Left forelimb (tissue), 1 donor: ENCODE measurements at places on chromosomes 7 and 10.

DNA sequence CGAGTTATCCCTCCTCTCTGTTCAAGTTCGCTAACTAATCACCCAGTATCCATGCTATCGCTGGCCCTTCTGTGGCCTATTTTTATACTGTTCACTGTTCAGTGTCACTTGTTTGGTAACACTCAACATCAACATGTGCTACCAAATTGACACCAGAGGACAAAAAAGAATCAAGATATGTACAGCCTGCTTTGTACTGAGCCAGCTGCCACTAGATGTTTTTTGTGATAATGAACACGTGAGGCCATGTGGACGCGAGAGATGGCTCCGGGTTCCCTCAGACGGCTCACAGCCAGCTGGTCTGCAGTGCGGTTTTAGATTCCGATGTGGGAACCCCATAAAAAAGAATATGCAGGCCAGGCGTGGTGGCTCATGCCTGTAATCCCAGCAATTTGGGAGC lies 21.2 kb downstream of the CAV1 start:
- DNase-seq = no peak

DNA sequence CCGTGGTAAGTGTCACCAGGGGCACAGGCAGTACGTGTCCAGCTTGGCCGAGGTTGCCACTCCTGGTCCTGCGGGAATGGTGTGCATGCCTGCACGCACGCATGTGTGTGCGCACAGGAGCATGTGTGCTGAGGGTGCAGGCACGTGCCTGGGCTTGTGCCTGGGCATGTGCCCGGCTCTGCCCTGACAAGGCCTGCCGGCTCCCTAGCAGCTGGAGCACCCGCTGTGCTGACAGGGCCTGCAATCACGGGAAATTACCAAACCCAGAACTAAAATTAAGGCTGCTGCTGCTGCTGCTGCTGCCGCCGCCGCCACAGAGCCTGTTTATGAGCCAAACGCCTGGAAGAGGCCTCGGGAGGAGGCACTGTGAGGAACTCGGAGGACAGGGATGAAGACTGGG lies 28.7 kb downstream of the GHRHR start:
- DNase-seq = no peak

GRCh38 chr10:110222641-110223297 lies 15.4 kb downstream of the MXI1 start:
- DNase-seq = no peak

DNA sequence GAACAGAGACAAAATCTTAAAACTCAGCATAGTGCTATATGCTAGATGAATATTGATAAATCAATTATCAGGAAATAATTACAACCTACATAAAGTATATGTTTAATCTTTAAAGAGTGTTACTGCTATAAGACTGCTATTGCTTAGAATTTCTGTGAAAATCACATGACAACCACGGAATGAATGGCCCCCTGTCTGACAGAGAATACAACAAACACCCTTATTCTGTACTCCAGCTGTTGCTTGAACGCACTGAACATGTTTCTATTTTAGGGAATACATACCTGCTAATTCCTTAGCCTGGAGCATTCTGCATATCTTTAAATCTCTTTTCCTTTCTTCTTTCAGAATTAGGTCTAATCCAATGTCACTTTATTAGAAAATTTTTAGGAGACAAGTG lies 452.4 kb upstream of the PHF14 start:
- DNase-seq = no peak

DNA sequence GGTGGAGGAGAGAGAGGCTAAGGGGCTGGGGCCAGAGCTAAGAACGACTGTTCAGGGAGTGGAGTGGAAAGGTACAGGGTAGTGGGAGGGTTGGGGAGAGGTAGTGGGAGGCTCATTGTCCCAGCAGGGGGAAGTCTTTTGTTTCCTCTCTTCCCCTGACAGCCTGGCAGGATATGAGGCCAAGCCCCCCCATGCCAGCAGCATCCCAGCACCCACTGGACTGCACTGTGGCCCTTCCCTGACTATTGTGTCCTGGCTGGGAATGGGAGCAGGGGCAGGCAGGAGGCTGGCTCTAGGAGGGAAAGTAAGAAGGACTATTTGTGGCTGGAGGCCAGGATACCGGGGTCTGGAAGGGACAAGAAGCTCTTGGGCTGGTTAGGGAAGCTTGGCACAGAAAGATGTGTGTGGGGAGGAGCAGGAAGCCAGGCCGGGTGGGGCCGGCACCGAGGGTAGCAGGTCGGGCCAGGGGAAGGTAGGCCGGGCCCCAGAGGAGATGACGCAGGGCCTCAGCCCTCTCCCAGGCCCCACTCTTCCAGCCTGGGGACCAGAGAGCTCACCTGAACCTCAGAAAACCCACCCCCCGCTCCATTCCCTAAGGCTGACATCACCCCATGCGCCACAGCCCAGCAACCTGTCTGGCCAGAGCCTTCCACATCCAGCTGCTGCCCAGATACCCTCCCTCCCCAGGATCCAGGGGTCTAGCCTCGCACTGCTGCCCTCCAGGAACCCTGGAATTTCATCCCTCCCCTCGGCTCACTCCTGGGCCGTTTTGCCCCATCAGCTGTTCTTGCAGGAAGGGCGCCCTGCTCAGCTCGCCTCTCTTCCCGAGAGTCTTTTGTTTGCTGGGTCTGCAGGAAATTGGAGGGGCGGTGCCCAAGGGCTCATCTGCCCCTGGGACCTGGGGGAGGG lies 8.8 kb upstream of the EPHB4 start:
- no peak for DNase-seq

- no peak for DNase-seq
Observed at GRCh38 chr10:125823663-125824251, 411 bp downstream of the BCCIP start.

DNA sequence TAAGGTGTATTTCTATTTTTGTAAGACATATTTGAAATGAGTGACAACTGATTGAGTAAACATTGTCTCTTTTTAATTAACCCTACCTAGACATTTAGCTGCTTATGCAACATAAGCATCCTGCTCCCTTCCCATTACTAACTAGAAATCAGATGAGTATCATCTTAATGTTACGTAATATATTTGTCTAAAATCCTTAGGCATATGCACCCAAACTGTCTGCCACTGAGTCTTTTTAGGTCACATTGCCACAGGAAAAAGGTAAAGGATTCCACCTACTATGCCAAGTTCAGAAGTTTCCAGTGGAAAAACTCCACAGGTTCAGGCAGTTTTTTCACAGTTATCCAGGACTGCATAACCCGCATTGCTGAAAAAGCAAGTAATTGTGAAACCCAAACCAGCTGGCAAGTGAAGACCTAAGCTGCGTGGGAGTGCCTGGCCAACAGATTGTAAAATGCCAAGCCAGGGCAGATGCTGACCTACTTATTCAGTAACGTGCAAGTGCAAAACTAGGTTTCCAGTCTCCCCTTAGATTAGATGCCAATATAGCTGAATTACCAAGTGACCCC lies 983.7 kb downstream of the GATA3 start:
- DNase-seq = no peak
